Stimulated activated effector memory CD8-positive, alpha-beta T cell treated with anti-CD3 and anti-CD28 coated beads, Interleukin-12 subunit alpha, Interleukin-12 subunit beta, amount 100 ng/mL, for 72 hours (primary cell): ENCODE measurements at places on chromosomes 6 and 20.
A peak's percentile ranks its signal among the peaks of the same experiment; 100 is the strongest.

- DNase-seq, result no peak
Observed at GRCh38 chr20:37274851-37275524, 13.4 kb upstream of the GHRH start.

GRCh38 chr6:16320533-16321340 is 82.3 kb downstream of the GMPR start:
- no peak for DNase-seq

DNA sequence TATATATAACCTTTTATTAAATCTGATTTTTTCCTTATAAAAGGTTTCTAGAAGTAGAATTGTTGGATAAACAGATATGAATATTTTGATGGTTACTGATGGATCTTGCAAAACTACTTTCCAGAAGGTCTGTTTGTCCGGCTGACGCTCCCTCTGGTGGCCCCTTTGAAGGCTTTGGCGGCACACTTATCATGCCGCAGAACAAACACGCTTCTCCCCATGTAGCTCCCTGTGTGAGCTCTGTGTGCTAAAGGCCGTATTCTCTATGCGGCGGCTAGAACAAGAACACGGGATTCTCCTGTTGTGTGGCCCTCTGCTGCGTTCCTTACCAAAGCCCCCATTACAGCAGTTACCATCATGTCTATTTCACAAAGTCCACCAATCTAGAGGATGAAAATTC is 30.0 kb downstream of the PPP1R3G start:
- DNase-seq, result no peak

DNA sequence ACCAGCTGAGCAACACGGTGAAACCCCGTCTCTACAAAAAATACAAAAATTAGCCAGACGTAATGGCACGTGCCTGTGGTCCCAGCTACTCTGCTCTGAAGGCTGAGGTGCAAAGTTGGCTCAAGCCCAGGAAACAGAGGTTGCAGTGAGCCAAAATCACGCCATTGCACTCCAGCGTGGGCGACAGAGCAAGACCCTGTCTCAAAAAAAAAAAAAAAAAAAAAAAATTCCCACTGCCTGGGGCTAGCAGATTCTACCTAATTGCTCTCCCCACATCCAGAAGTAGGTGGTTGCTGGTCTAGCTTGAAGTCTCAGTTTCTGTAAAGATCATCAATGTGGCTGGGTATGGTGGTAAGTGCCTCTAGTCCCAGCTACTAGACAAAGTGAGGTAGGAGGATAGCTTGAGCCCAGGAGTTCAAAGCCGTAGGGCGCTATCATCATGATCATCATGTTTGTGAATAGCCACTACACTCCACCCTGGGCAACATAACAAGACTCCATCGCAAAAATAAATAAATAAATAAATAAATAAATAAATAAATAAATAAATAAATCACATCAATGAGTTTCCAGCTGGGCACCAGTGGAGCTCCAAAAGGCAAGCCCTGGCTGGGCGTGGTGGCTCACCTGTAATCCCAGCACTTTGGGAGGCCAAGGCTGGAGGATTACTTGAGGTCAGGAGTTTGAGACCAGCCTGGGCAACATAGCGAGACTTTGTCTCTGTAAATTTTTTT is 6.3 kb upstream of the AP5S1 start:
- DNase-seq, result no peak

- DNase-seq, result no peak
Observed at GRCh38 chr6:75397656-75398465, 95.7 kb downstream of the FILIP1 start.

- no peak for DNase-seq
Observed at GRCh38 chr6:118546164-118546879, 1.8 kb upstream of the PLN start.

GRCh38 chr6:164037171-164037870 is 622.8 kb downstream of the QKI start:
- no peak for DNase-seq

DNA sequence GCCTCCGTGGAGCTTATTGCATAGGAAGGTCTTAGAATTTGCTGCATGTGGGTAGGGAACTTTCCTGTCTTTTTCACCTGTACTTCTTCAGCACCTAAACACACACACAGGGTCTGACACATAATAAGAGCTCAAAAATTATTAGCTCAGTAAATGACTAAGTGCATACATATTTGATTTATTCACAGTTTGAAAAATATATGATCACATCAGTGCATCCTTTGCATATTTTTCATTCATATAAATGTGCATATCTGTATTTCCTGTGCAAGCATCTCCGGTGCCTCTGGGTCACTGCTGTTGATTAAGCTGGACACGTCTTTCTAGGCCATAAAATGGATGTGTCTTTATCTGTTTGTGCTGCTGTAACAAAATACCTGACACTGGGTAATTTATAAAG is 234.7 kb downstream of the UST start:
- DNase-seq, result no peak

- DNase-seq, result no peak
Observed at GRCh38 chr6:29490055-29490454, 2.3 kb upstream of the MAS1L start.

GRCh38 chr20:51340451-51340840 is 202.1 kb downstream of the NFATC2 start:
- no peak for DNase-seq

GRCh38 chr6:77762386-77762785 is 109.5 kb downstream of the MEI4 start:
- DNase-seq, result no peak

- no peak for DNase-seq
Observed at GRCh38 chr6:21678990-21679389, 85.4 kb downstream of the SOX4 start.

- no peak for DNase-seq
Observed at GRCh38 chr20:1420066-1420465, 27.2 kb upstream of the FKBP1A start.

GRCh38 chr6:1068905-1069304 is 243.0 kb upstream of the FOXQ1 start:
- DNase-seq, result no peak

GRCh38 chr20:40757087-40757486 is 68.1 kb upstream of the MAFB start:
- no peak for DNase-seq

GRCh38 chr6:21123507-21124436 is 469.8 kb upstream of the SOX4 start:
- no peak for DNase-seq

DNA sequence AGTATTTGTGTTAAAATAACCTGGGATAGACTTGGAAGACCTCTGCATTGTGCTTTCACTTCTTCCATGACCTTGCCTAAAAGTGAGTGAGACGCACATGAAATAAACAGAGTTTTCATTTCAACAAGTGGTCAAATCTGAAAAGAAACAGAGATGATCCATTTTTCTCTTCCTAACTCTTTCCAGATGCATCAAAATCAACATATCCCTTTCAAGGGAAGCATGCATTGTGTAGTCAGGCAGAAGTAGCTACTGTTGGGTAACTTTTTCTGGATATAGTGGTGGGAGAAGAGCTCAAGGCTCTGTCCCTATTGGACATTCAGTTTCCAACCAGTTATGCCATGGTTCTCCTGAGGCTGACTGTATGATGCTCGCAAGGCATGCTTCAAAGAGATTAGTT is 233.0 kb upstream of the JAG1 start:
- no peak for DNase-seq

DNA sequence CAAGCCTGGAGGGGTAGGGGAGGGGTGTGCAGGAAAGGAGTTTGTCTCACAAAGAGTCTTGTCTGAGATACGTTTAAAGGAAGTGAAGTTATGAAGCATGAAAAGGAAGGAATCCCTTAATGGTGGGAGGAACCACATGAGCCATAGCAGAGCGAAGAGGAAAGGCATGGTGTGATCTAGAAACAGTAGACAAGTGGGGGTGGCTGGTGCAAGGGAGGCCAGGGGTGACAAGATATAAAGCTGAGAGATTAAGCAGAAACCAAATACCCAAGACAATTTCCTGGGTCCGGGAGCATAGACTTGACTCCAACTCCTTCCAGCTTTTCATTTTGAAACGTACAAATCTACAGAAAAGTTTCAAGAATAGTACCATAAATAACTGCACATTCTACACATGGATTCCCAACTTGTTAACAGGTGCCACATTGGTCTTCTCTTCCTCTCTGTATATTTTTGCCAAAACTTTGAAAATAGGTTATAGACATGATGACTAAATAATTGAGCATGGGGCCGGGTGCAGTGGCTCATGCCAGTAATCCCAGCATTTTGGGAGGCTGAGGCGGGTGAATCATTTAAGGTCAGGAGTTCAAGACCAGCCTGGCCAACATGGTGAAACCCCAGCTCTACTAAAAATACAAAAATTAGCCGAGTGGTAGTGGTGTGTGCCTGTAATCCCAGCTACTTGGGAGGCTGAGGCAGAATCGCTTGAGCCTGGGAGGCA is 211.6 kb downstream of the SLC24A3 start:
- DNase-seq, result peak; percentile 4

- DNase-seq, result no peak
Observed at GRCh38 chr6:35905841-35906498, 14.9 kb downstream of the SRPK1 start.

GRCh38 chr6:114718716-114719270 is 376.0 kb upstream of the HS3ST5 start:
- no peak for DNase-seq

GRCh38 chr20:38453941-38454340 is 18.7 kb upstream of the RALGAPB start:
- no peak for DNase-seq

- no peak for DNase-seq
Observed at GRCh38 chr6:167209577-167209975, 51.8 kb upstream of the GPR31 start.

- DNase-seq, result no peak
Observed at GRCh38 chr6:20789162-20789561, 254.9 kb downstream of the CDKAL1 start.

GRCh38 chr6:104908031-104908887 is 48.5 kb upstream of the HACE1 start:
- no peak for DNase-seq

DNA sequence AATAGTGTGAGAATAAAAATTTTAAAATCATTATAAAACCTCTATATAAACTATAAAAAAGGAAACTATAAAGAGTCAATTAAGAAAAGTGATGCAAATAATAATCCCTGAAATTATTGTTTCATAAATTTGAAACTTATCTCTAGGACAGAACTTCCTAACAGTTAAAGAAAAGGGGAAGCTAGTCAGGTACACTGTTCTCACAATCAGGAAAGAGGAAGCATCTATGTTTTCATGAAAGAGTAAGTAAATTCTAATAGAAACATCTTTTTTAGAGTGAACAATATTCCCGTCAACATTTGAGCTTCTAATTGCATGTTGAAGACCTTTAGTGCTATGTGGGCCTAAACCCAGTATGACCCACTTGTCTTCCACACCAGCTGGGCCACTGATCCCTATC is 1.2 kb upstream of the ADGRF1 start:
- DNase-seq, result no peak

DNA sequence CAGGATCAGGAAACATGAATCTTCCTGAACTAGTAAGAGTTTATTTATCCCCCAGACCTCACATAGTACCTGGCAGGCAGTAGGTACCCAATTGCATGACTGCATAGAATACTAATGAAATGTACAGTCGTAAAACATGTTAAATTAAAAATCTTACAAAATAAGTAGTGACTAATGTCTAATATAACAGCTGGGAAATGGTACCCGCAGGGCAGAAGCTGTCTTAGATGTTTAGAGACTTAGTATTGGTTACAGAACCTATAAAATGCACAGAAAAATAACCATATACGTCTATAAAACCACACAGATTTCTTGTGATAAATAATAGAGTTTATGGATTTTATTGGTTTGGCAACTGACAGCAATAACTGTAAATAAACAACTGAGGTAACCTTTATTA is 139.1 kb upstream of the GMDS start:
- no peak for DNase-seq

DNA sequence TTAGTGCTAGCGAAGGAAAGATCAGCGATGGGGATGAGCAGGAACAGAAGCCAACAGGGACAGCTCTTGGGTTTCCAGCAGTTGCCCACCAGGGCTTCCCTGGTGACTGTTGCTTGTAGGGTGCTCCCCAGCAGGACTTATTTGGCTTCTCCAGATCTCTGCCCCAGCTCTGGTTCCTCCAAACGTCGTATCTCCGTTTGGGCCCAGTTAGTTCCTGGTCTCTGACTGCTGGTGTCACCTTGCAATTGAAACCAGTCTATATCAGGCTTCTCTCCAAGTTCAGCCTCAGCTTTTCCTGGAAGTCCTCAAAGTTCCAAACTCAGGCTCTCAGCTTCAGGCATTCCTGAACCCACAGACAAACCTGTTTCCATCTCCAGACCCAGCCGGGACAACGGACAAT is 70.8 kb upstream of the NXT1 start:
- no peak for DNase-seq

GRCh38 chr6:149755300-149756260 is 6.0 kb downstream of the PCMT1 start:
- no peak for DNase-seq

GRCh38 chr20:46122071-46122470 is 4.0 kb downstream of the CD40 start:
- no peak for DNase-seq

GRCh38 chr6:135985471-135985870 is 134.0 kb downstream of the PDE7B start:
- DNase-seq, result no peak

DNA sequence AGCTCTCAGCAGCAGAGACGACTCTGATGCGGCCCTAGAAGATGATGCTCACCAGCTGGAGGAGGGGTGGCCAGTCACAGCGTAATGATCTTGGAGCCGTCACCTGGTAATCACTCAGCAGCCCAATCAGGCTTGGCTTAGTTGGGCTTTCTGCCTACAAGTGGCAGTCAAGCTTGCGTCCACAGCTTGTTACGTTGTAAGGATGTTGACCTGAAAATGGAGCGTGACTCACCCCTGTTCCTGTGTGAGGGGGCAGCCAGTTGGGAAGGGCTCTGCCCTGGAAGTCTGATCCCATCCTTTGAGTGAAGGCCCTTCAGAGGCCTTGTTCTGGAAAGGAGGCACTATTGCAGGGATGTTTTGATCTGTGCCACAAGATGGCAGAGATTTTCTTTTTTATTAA is 49.8 kb downstream of the SPATA2 start:
- no peak for DNase-seq

GRCh38 chr6:137804637-137805036 is 62.4 kb upstream of the TNFAIP3 start:
- DNase-seq, result no peak

DNA sequence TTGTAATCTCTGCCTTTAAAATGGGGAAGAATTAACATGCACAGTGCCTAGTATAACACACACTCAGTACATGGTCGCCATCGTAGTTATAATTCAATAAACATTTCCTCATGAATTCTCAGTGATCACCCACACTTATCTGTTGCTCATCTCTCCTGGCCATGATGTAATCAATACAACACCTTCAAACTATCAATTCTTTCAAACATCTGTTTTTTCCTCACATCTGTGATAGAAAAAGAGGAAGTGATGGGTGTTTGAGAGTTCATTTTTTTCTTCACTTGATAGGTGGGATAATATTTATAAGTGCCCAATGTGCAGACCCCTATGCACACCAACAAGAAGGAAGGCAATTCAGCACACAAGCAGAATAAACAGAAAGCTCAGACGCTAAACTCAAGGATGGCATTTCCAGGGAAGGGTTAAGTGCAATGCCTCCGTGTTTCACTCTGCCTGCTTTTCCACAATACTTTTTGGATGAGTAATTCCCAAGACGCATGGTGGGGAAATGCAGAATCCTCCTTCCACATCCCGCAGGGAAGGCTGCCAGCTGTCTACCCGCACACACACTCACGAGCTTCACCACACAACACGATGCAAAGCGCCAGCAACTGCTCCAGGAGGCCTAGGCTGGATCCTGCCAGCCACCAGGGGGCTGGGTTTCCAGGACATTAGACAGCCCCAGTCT is 100.3 kb downstream of the GMPR start:
- no peak for DNase-seq
